ENCODE measurements at places on chromosomes 11 and 22. TPM values are rescaled to one million over a fixed set of nuclear protein-coding genes. Genes with fewer than 3 reads are reported as not detected.

Gene CCDC89
- 4.1 TPM for total RNA-seq

Gene C22orf39
- total RNA-seq, result 58.5 TPM

Gene TBX10
- total RNA-seq, result not detected

Gene C11orf42
- total RNA-seq, result not detected

Gene PDE3B
- 15.3 TPM for total RNA-seq

Gene LRRC56
- 0.22 TPM for total RNA-seq

DNA sequence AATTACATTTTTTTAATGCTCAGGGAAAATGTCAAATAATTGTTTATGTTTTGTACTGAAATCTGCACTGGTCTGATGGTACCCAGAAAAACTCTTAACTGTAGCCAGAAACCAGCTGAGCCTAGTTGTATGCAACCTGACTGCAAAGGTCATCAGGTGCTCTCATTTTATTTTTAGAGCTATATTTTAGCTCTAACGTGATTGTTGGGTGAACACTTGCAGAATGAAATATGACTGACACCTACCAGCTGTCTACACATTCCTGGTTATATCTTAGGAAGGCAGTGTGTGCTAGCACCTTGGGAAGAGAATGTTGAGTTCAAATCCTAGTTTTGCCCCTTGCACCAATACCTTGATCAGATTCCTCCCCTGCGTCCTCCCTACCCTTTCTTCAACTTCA, 23.6 kb downstream of the PTPRJ start:
- H3K36me3 ChIP-seq, result no peaks in the 10 kb centered on the region
- no peak for DNase-seq
- H3K4me1 ChIP-seq, result peaks cover 93% of the 10 kb centered on the region
- H3K27ac ChIP-seq, result no peak overlapping the region

DNA sequence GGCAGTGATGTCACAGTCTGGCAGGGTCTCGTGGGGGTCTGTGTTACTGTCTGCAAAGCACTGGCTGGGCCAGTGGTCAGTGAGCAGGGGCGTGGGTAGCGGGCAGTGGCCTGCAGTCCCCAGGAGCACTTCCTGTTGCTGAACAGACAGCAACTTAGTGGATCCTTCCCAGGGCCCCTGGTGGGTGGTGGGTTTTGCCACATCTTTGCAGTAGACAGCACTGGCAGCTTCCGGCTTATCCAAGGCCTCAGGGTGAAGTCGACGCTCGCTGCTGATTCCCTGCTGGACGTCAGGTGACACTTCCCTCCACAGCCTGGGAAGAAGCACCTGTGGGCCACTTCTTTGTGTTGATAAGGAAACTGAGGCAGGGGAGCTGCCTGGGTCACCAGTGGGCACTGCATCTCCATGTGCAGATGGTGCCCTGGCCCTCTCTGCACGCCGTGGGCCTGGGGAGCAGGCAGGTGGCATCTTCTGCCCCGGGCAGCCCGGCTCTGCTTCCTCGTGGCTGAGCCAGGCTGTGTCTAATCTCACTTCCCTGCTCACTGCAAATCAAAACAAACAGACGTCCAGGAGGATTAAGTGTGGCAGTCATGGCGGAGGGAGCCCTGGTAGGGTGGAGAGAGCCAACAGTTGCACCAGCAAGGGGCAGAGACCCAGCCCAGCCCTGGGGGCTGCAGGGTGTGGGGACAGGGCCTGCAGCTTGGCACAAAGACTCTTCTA, 79.8 kb downstream of the KCNQ1 start:
- H3K4me1 ChIP-seq, result no peaks in the 10 kb centered on the region
- no peak overlapping the region for H3K27ac ChIP-seq
- H3K36me3 ChIP-seq, result no peaks in the 10 kb centered on the region

GRCh38 chr11:19954899-19955298, 205.4 kb downstream of the DBX1 start:
- H3K4me3 ChIP-seq, result no peak overlapping the region
- H3K4me1 ChIP-seq, result peaks cover 49% of the 10 kb centered on the region
- H3K27me3 ChIP-seq, result no peaks in the 10 kb centered on the region
- DNase-seq, result no peak

DNA sequence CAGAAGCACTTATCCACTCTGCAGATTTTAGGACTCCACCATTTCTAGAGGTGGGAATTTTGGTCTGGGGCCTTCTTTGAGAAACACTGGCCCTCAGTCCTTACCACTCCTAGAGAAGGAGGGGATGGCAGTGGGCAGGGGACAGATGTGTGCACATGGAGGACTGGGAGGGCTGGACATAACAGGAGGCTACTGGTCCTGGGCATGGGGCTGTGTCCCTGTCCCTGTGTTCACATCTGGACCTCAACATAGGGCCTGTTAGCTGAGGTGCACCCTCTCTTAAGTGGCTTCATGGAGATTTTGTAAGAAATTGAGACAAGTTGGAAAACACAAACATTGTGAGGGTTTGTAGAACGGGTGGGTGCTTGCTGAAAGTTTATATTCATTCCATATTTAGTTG, 103.4 kb downstream of the ATXN10 start:
- peaks cover 31% of the 10 kb centered on the region for H3K36me3 ChIP-seq
- no peak overlapping the region for H3K4me3 ChIP-seq
- H3K27me3 ChIP-seq, result no peaks in the 10 kb centered on the region
- no peak for DNase-seq
- no peaks in the 10 kb centered on the region for H3K4me1 ChIP-seq
- H3K27ac ChIP-seq, result no peak overlapping the region

- H3K36me3 ChIP-seq, result no peaks in the 10 kb centered on the region
- no peak overlapping the region for H3K27ac ChIP-seq
- H3K27me3 ChIP-seq, result no peaks in the 10 kb centered on the region
- no peaks in the 10 kb centered on the region for H3K4me1 ChIP-seq
These were observed 379.2 kb downstream of the NELL1 start for GRCh38 chr11:21048626-21049025.

DNA sequence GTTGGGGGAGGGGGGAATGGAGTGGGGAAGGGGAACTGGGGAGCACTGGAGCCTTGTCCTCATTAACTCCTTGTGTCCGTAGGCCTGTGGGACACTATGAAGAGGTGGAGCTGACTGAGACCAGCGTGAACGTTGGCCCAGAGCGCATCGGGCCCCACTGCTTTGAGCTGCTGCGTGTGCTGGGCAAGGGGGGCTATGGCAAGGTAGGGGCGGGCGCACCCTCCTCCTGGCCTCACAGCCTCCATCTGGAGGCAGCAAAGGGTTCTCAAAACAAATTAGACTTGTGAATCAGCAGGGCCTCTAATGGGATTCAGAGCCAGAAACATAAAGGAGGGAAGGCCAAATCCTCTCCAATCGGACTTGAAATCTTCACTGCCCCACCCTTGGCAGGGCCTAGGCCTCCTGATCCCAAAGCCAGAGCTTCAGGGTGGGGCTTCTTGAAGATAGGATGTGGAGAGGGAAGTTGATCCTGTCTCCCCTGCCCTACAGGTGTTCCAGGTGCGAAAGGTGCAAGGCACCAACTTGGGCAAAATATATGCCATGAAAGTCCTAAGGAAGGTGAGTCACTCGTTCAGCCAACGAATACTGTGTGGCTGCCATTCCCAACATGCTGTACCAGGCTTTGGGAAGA, 859 bp downstream of the RPS6KB2 start:
- no peaks in the 10 kb centered on the region for H3K27me3 ChIP-seq
- H3K27ac ChIP-seq, result peak overlapping the region; percentile 98

DNA sequence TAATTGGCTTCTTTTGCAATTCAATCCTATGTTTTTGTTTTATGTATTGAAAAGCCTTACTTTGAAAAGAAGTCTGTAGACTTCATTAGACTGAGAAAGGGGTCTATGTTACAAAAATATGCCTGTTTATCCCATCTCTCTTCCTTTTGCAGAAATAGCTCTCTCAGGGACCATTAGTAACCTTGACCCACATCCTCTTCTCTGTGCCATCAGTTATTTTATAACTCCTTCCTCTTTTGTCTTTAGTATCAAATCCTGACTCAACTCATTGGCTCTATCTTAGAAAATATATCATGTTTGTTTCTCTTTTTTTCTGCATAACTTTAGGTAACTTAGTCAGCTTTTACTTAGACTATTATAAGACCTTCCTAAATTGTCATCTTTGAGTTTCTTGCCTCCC, 20.3 kb downstream of the ZC3H12C start:
- no peak overlapping the region for H3K27ac ChIP-seq
- DNase-seq, result no peak
- peaks cover 16% of the 10 kb centered on the region for H3K4me1 ChIP-seq
- no peak overlapping the region for H3K4me3 ChIP-seq
- H3K27me3 ChIP-seq, result no peaks in the 10 kb centered on the region

DNA sequence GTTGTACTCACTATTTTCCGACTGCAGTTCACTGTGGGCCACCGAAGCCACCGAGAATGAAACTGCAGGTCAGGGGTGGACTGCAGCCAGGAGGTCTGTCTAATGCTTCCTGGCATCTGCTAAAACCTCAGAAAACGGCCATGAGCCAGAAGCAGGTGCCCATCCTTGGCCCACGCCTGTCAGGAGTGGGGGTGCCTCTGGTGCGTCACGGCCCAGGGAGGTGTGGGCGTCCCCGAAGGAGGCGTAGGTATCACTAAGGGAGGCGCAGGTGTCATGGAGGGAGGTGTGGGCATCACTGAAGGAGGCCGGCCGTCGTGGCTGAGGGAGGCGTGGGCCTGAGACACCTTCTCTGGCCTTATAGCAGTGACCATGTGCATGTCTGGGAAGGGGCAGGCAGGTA, 456.2 kb downstream of the TBC1D22A start:
- H3K36me3 ChIP-seq, result no peaks in the 10 kb centered on the region
- DNase-seq, result no peak
- no peak overlapping the region for H3K27ac ChIP-seq
- no peaks in the 10 kb centered on the region for H3K4me1 ChIP-seq

DNA sequence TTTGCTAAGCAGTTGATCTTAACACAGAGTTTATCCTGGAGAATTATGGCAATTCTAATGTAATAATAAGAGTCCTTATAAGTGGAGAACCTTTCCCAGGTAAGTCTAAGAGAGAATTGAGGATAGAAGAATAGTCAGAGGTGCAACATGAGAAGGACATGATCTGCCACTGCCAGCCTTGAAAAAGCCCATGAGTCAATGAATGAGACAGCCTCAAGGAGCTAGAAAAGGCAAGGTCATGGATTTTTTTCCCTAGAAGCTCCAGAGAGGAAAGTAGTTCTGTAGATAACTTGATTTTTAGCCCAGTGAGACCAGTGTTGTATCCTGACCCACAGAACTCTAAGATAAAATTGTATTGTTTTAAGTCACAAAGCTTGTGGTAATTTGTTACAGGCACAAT, 16.9 kb downstream of the MS4A6A start:
- H3K27me3 ChIP-seq, result no peaks in the 10 kb centered on the region
- H3K4me3 ChIP-seq, result no peak overlapping the region
- no peak for DNase-seq
- H3K27ac ChIP-seq, result no peak overlapping the region
- no peaks in the 10 kb centered on the region for H3K4me1 ChIP-seq

GRCh38 chr22:24304062-24304675, 33.5 kb downstream of the SPECC1L start:
- H3K27me3 ChIP-seq, result no peaks in the 10 kb centered on the region
- no peaks in the 10 kb centered on the region for H3K36me3 ChIP-seq
- peaks cover 53% of the 10 kb centered on the region for H3K4me1 ChIP-seq

GRCh38 chr11:84261707-84262106, 975.5 kb upstream of the CCDC90B start:
- no peak for DNase-seq
- no peaks in the 10 kb centered on the region for H3K4me1 ChIP-seq
- no peaks in the 10 kb centered on the region for H3K27me3 ChIP-seq
- no peak overlapping the region for H3K4me3 ChIP-seq
- H3K36me3 ChIP-seq, result no peaks in the 10 kb centered on the region
- H3K27ac ChIP-seq, result no peak overlapping the region

DNA sequence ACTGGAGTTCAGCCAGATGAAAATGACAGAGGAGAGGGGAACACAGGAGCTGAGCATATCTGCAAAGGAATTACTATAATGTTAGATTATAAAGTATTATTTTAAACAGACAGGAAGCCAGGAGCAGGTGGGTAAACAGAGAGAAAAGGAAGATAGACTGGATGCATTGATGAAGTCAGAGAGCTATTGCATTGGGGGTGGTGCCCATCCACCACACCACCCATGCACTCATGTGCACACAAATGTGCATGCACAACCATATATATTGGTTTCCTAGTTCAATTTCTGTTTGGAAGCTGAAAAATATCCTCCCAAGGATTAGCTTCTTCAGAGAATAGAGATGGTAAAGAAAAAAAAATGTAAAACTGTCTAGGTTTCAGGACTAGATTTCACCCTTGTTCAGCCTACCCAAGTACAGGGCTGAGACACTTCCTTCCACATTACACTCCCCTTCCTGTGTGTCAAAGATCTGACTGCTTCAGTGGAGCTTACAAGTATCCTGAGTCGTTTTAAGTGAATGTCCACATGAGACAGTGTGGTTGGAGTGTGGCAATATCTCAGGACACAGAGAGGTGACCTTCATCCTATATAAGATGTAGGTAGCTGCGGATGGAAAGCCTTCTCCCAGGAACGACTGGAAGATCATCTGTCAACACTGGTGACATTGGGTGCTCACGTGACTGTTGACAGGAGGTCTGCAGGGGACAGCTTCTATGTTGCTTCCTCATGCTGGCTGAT, 12.2 kb upstream of the SMPD1 start:
- H3K36me3 ChIP-seq, result no peaks in the 10 kb centered on the region
- no peak for DNase-seq
- peaks cover 4% of the 10 kb centered on the region for H3K4me1 ChIP-seq
- H3K27ac ChIP-seq, result no peak overlapping the region
- H3K4me3 ChIP-seq, result no peak overlapping the region

DNA sequence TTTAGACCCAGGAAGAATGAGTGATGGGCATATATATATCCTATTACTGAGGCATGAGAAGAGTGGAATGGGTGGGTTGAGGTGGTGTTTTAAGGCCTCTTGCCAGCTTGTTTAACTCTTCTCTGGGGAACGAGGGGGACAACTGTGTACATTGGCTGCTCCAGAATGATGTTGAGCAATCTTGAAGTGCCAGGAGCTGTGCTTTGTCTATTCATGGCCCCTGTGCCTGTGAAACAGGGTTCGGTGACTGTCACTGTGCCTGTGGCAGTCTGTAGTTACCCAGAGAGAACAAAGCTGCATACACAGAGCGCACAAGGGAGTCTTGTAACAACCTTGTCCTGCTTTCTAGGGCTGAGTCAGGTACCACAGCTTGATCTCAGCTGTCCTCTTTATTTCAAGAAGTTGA, 11.7 kb downstream of the LIMK2 start:
- H3K27ac ChIP-seq, result no peak overlapping the region
- no peaks in the 10 kb centered on the region for H3K36me3 ChIP-seq
- H3K4me3 ChIP-seq, result no peak overlapping the region
- peaks cover 27% of the 10 kb centered on the region for H3K4me1 ChIP-seq

All from tibial nerve (tissue), 4 donors.